ENCODE measurements at places on chromosomes 16 and 17. TPM values are rescaled to one million over a fixed set of nuclear protein-coding genes. Genes with fewer than 3 reads are reported as not detected.

Gene HS3ST3A1
- not detected for total RNA-seq

Gene NAGLU
- total RNA-seq, result 26.7 TPM

Gene NLRC3
- total RNA-seq, result 0.97 TPM

Gene ATP1B2
- total RNA-seq, result not detected

Gene WDR81
- 25.6 TPM for total RNA-seq

Gene SOX15
- 0.06 TPM for total RNA-seq

Gene DNASE1L2
- 0.32 TPM for total RNA-seq

Gene USP7
- total RNA-seq, result 42.9 TPM

Gene ALDH3A1
- 0.38 TPM for total RNA-seq

Gene SALL1
- total RNA-seq, result not detected

Gene CLEC3A
- not detected for total RNA-seq

Gene PRAC1
- total RNA-seq, result not detected

Gene VMO1
- not detected for total RNA-seq

Gene EXOC3L1
- total RNA-seq, result 28.3 TPM

Gene LGALS9B
- not detected for total RNA-seq

Gene GALNS
- 11.5 TPM for total RNA-seq

Gene OTOP3
- total RNA-seq, result not detected

Gene NUPR1
- total RNA-seq, result 5.7 TPM

Gene CCL4
- not detected for total RNA-seq

Gene CHST5
- 0.19 TPM for total RNA-seq

Gene CBFA2T3
- 0.06 TPM for total RNA-seq

Gene CNGB1
- total RNA-seq, result not detected

Gene OR1F1
- total RNA-seq, result not detected

Gene SYT17
- total RNA-seq, result 1.5 TPM

Measured in bladder microvascular endothelial cell (primary cell).